ENCODE measurements at places on chromosomes 5 and 9. TPM values are rescaled to one million over a fixed set of nuclear protein-coding genes. Genes with fewer than 3 reads are reported as not detected.

TENT4A gene
- 18.2 TPM for total RNA-seq

TRIM7 gene
- total RNA-seq: 1.2 TPM

MARVELD2 gene
- 1.6 TPM for total RNA-seq

DNAI1 gene
- 0.03 TPM for total RNA-seq

PCSK1 gene
- 0.30 TPM for total RNA-seq

PCDHGA2 gene
- 2.8 TPM for total RNA-seq

IFNB1 gene
- not detected for total RNA-seq

RBM27 gene
- 26.1 TPM for total RNA-seq

GSN gene
- total RNA-seq: 602 TPM

CTNND2 gene
- total RNA-seq: not detected

CARD9 gene
- total RNA-seq: 3.1 TPM

NR2F1-AS1 gene
- total RNA-seq: 10.7 TPM

All from smooth muscle cell of the pulmonary artery (primary cell).